OCI-LY7 (cell line): ENCODE measurements at places on chromosomes 16 and 17. TPM values are rescaled to one million over a fixed set of nuclear protein-coding genes. Genes with fewer than 3 reads are reported as not detected.

The MT1M gene
- total RNA-seq = not detected in 2 replicates

DNA sequence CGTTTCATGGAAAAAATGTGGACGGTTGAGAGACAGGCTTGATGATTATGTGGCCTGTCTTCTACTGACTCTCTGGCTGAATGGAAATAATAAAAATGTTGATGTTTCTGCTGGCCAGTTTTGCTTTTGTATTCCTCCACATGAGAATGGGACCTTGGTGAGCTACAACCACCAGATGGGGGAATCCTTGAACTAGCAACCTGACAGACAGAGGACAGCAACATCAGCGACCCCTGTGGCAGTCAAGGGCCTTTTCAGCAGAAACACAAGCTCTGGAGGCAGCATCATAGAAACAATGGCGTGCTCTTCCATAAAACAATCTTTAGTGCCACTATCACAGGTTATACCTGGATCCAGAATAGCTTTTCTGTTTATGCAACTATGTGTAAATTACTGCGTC lies 84.0 kb upstream of the ATP2A3 start:
- DNase-seq = no peak

- no peak for DNase-seq
Measured at GRCh38 chr16:87918866-87919680, 17.3 kb downstream of the CA5A start.

GRCh38 chr17:66829386-66829864 lies 5.5 kb upstream of the CACNG5 start:
- no peak for DNase-seq

GRCh38 chr17:9313346-9313745 lies 262.3 kb downstream of the STX8 start:
- DNase-seq = no peak

DNA sequence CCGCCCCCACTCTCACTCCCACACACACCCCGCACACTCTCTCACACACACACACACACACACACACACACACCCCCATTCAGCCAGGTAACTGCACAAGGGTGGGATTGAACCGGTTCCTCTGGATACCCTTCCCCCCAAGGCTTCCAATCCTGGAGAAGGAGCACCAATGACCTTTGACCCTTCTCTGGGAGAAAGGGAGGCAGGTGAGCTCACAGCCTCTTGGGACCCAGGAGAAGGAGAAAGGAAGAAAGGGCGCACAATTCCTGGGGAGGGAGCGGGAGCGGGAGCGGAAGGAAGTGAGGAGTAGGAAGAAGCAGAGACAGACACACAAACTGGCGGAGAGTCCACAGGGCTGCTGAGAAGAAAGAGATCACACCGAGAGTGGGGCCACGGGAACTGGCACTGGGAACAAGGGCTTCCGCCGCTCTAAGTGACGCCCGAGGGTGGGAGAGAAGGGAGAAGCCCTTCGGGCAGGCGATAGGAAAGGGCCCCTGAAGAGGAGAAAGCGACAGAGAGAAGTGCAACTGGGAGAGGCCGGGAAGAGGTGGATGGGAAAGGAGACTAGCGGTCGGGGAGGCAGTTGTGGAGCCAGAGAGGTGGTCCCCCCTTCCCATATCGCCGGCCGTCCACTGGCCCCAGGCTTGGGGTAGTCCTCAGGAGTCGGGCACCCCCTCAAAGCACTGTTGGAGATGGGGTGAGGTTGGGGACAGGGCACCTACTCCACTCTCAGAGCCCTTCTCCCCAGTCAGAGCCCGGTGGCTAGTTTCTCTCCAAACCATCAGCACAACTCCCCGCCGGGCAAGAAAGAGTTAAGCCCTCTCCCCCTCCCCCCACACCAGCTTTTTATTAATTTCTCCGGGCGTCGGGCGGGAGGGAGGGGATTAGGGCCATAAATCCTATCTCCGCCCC lies 1.3 kb downstream of the SAMD14 start:
- no peak for DNase-seq

The KRT25 gene
- not detected in 2 replicates for total RNA-seq

- DNase-seq = no peak
Measured at GRCh38 chr16:71623597-71623996, 2.4 kb upstream of the MARVELD3 start.

GRCh38 chr17:6240001-6240400 lies 169.8 kb downstream of the WSCD1 start:
- no peak for DNase-seq

The SDR42E1 gene
- total RNA-seq = 0.53 and 0.65 TPM in 2 replicates

GRCh38 chr16:19011169-19011731 lies 27.5 kb downstream of the TMC7 start:
- DNase-seq = no peak

- no peak for DNase-seq
Measured at GRCh38 chr16:25988084-25988483, 296.3 kb downstream of the HS3ST4 start.

DNA sequence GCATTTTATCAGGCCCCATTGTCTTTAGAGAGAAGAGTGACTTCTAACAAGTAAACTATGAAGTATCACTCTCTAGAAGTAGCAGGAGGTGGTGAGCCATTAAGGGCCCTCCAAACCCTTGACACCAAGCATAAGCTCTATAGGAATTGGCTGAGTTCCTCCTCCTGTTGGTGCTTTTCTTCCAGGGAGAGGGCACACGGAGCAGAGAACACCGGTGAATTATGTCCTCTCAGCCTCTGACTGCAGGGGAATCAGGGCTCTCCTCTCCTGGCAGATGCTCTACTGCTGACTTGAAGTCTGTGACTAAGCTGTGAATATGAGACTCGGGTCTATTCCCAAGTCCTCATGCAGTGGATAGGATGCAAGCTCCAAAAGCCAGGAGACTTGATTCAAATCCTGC lies 32.3 kb downstream of the CHD9 start:
- DNase-seq = no peak

DNA sequence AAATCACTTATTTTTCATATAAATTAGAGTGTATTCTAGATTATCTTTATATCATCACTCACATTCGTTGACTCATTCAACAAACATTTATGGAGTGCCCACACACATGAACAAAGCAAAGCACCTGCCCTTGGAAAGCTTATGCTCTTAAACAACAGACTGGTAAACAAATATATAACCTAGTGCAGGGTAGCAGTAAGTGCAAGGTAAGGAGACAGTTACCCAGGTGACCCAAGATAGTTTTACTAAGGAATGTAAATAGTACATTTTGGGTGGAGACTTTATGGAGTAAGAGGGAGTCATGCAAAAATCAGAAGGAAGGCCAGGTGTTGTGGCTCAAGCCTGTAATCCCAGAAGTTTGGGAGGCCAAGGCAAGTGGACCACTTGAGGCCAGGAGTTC lies 40.4 kb upstream of the HELZ start:
- no peak for DNase-seq

The CACNG4 gene
- not detected in 2 replicates for total RNA-seq

The DBNDD1 gene
- total RNA-seq = 0.57 and 0.85 TPM in 2 replicates

The ST6GALNAC1 gene
- total RNA-seq = not detected in 2 replicates

DNA sequence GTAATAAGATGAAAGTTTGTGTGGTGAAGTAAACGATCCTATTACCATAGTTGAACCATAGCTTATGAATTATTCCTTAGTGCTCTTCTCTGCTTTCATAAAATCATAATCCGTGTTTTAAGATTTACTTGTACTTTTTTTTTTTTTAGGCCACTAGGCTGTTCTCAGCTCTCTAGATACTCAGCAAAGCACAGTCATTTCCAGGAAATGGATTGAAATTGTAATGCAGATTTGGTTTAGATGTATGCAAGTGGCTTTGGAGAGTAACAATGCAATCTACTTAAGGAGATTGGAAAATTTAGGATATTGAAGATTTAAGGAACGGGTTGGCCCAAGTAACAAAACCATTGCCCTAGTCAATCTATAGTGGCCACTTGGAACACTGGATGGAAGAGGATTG lies 125.1 kb downstream of the PITPNC1 start:
- no peak for DNase-seq

- DNase-seq = no peak
Measured at GRCh38 chr16:73275024-73275423, 227.1 kb upstream of the ZFHX3 start.

DNA sequence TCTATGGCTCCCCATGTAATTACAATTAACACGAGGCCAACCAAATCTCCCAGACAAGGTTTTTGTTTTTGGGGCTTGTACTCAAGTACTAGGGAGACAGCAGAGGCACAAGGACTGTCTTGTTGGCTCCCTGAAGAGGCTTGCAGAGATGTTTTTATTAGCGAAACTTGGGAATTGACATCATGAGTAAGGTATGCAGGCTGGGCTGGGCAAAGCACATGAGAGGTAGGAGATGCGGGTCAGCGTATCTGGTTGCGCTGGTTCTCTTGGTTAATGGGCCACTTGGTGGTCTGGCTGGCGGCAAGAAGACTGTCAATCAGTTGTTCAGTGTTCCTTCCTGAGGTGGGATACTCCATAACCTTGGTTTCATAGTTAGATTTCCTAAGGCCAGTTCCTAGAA lies 28.9 kb downstream of the LCMT1 start:
- DNase-seq = no peak

The G6PC1 gene
- total RNA-seq = 1.9 and 2.6 TPM in 2 replicates
